ENCODE measurements at places on chromosomes 16 and 17.

DNA sequence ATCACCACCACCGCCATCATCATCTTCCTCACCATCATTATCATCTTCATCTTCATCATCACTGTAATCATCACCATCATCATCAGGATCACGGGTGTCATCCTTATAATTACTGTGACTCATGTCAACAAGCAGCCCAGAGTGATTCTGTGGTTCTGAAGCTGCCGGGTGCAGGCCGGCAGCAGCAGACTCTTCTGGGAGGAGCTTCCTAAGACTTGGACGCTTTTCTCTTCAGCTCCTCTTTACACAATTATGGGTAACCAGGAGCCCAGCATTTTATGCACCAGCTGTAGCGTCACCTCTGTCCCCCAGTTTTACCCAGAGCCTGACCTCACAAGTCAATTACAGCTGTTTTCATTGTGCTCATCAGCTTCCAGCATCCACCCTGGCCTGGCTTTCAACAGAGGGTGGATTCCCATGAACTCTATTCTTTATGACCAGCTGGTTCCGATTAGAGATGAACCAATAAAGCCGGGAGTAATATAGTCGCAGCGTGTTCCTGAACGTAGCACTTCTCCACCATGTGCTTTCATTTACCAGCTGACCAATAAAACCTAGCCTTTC lies 275.8 kb downstream of the FOXL1 start:
- no peak for DNase-seq

GRCh38 chr17:56593086-56593645 lies 333 bp upstream of the NOG start:
- peak; percentile 51 for DNase-seq

GRCh38 chr16:1613211-1613622 lies 1.1 kb downstream of the CRAMP1 start:
- no peak for DNase-seq

DNA sequence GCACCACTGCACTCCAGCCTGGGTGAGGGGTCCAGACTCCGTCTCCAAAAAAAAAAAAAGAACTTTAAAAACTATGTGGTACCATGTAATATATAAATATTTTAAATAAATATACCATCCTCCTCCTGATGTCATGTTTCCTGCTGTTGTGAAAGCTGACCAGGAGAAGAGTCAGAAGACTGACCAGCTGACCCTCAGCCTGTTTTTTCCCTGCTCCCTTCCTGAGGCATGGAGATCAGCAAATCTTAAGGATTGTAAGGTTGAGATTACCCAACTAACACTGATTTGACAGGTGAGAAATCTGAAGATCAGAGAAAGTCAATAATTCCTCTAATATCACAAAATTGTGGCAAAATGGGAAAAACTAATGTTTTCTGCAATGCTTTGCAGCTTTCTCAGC lies 18.1 kb downstream of the NCOR1 start:
- no peak for DNase-seq

GRCh38 chr16:86980644-86981043 lies 336.5 kb downstream of the C16orf95 start:
- DNase-seq = no peak

DNA sequence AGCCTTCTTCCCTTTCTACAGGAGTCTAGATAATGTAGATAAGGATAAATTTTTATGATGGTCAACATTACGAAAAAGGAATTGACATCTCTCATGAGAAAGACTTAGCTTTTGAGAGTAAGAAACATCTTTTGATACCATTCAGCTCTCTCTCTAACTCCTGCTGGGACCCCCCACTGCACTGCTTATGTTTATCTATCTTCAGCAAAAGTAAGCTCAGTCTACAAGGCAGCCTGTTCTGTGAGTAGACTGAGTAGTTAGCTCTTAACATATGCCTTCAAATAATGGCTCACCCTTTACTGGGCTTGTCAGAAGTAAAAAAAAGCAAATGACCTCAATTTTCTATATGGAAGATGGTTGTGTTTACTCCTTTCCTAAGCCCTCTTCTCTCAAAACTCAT lies 372.2 kb upstream of the CDH11 start:
- DNase-seq = no peak

DNA sequence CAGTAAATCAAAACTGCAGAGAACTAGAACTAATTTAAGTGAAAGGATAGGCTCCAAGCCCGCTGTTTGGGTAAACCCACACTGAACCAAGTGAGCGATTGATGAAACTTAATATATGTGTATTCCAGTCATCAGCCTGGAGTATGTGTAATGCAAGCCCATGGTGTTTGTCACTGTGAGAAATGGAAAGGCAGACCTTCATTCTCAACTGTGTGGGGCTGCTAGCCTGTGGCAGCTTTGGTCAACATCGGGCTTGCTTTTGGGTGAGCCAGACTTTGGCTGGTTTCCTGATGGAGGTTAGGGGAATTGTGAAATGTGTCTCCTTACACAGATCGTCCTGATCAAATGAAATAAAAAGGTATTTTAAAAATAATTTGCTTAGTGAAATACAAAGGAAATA lies 279.9 kb downstream of the IRX3 start:
- DNase-seq = no peak

DNA sequence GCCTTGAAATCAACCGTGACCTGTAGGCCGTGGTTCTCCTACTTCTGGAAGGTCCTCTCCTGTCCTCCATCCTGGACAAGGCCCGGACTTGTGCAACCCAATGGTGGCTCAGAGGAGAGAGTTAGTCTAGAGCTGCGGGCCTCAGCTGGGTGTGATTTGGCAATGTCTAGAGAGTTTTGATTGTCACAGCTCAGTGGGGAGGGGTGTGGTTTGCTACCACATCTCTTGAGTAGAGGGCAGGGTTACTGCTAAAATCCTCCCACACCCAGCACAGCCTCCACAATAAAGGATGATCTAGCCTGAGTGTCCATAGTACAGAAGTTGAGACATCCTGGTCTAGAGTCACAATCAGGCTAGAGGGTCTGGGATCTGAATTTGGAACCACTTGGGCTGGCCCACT lies 40.3 kb downstream of the MYH13 start:
- no peak for DNase-seq

GRCh38 chr17:74211912-74212208 lies 1.5 kb upstream of the TTYH2 start:
- DNase-seq = no peak

- DNase-seq = no peak
Observed at GRCh38 chr17:31550389-31551056, 159.0 kb downstream of the RAB11FIP4 start.

GRCh38 chr17:80649200-80649644 lies 104.6 kb downstream of the RPTOR start:
- no peak for DNase-seq

GRCh38 chr17:13415871-13416416 lies 185.8 kb downstream of the HS3ST3A1 start:
- peak; percentile 35 for DNase-seq

GRCh38 chr16:50666658-50667496 lies 14.2 kb downstream of the SNX20 start:
- no peak for DNase-seq

GRCh38 chr16:49510654-49511305 lies 137.2 kb downstream of the C16orf78 start:
- no peak for DNase-seq

- DNase-seq = no peak
Observed at GRCh38 chr17:60910415-60910814, 232.8 kb downstream of the BCAS3 start.

- DNase-seq = no peak
Observed at GRCh38 chr16:27108051-27108770, 41.5 kb downstream of the C16orf82 start.

- no peak for DNase-seq
Observed at GRCh38 chr16:75402821-75403475, 30.4 kb downstream of the CFDP1 start.

- DNase-seq = peak; percentile 75
Observed at GRCh38 chr17:330993-331701, 21.5 kb downstream of the RPH3AL start.

GRCh38 chr16:80002261-80002660 lies 401.7 kb upstream of the MAF start:
- no peak for DNase-seq

All from heart right ventricle (tissue), 16 donors.